Endothelial cell of umbilical vein (primary cell): ENCODE measurements at places on chromosomes 5 and 9. TPM values are rescaled to one million over a fixed set of nuclear protein-coding genes. Genes with fewer than 3 reads are reported as not detected.

Gene CATSPER3
- 0.71 TPM in 1 of 2 replicates, not detected in the other for total RNA-seq

Gene KIF27
- total RNA-seq = 3.2 and 3.5 TPM in 2 replicates

- H3K4me1 ChIP-seq = no peaks in the 10 kb centered on the region
- H3K27ac ChIP-seq = no peak overlapping the region
- no peaks in the 10 kb centered on the region for H3K27me3 ChIP-seq
- no peak for DNase-seq
- H3K36me3 ChIP-seq = peaks cover 3% of the 10 kb centered on the region
Observed at GRCh38 chr9:132894862-132895835, 16.5 kb downstream of the SPACA9 start.

DNA sequence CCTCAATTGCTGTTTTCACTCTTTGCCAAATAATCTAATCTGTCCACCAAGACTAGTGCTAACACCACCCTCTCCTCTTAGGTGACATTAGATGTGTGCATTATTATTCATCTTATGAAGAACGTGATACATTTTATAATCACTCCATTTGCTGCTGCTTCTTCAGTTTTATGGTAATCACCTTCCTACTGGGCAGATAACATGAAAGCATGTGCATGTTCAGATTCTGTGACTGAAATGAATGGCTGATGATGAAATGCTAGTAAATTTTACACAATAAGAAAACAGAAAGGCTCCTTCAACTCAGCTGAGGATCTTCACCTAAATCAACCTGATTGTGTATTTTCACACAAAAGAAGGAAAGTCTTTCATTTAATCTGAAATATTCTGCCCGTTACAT, 577.6 kb downstream of the CSNK1G3 start:
- H3K36me3 ChIP-seq = no peaks in the 10 kb centered on the region
- peaks cover 6% of the 10 kb centered on the region for H3K4me1 ChIP-seq
- DNase-seq = no peak
- H3K27me3 ChIP-seq = no peaks in the 10 kb centered on the region
- H3K4me3 ChIP-seq = no peak overlapping the region

- DNase-seq = peak; percentile 67
- H3K27me3 ChIP-seq = peaks cover 5% of the 10 kb centered on the region
- H3K4me1 ChIP-seq = peaks cover 12% of the 10 kb centered on the region
Observed at GRCh38 chr9:124045076-124045829, 33.7 kb downstream of the LHX2 start.

- peak; percentile 56 for DNase-seq
- peaks cover 12% of the 10 kb centered on the region for H3K27me3 ChIP-seq
- H3K36me3 ChIP-seq = no peaks in the 10 kb centered on the region
- H3K4me1 ChIP-seq = no peaks in the 10 kb centered on the region
- no peak overlapping the region for H3K27ac ChIP-seq
Observed at GRCh38 chr5:6435356-6435755, 13.3 kb upstream of the UBE2QL1 start.

DNA sequence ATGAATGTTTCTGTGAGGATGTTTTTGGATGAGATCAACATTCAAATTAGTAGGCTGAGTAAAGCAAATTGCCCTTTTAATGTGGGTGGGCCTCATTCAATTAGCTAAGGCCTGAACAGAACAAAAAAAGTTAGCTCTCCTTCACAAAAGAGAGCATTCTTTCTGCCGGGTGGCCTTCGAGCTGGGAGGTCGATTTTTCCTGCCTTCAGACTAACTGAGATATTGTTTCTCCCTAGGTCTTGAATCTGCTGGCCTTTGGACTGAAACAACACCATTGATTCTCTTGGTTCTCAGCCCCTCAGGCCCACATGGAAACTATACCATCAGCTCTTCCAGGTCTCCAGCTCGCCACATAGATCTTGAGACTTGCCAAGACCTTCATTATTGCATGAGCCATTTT, 29.1 kb upstream of the FREM1 start:
- H3K36me3 ChIP-seq = no peaks in the 10 kb centered on the region
- no peak overlapping the region for H3K4me3 ChIP-seq
- DNase-seq = no peak
- no peaks in the 10 kb centered on the region for H3K27me3 ChIP-seq
- H3K4me1 ChIP-seq = no peaks in the 10 kb centered on the region

DNA sequence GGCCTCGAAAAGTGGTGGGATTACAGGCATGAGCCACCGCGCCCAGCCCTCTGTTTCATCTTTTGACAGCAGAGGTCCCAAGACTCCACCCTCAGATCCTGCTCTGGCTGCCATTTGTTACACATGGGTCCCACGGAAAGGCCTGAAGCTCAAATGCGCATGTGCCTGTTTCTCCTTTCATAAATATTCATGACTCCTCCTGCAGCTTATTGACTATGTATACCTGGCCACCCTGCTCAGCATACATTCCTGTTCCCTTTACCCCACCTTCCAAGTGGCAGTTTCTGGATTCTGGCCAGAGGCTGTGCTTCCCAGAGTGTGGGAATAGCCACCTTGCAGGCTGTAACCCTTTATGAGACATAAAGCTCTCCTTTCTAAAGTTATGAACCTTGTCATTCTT, 46.5 kb downstream of the AUH start:
- no peaks in the 10 kb centered on the region for H3K4me1 ChIP-seq
- no peaks in the 10 kb centered on the region for H3K36me3 ChIP-seq
- H3K27ac ChIP-seq = no peak overlapping the region
- no peaks in the 10 kb centered on the region for H3K27me3 ChIP-seq

- peak; percentile 26 for DNase-seq
- peaks cover 14% of the 10 kb centered on the region for H3K4me1 ChIP-seq
- no peak overlapping the region for H3K27ac ChIP-seq
- H3K27me3 ChIP-seq = peaks cover 5% of the 10 kb centered on the region
- no peak overlapping the region for H3K4me3 ChIP-seq
Observed at GRCh38 chr5:126506079-126506478, 82.9 kb downstream of the GRAMD2B start.

- no peaks in the 10 kb centered on the region for H3K4me1 ChIP-seq
- H3K27me3 ChIP-seq = no peaks in the 10 kb centered on the region
- no peaks in the 10 kb centered on the region for H3K36me3 ChIP-seq
- no peak overlapping the region for H3K27ac ChIP-seq
- no peak for DNase-seq
Observed at GRCh38 chr5:107330903-107331302, 339.8 kb downstream of the EFNA5 start.

Gene ADAMTSL2
- not detected in 2 replicates for total RNA-seq

DNA sequence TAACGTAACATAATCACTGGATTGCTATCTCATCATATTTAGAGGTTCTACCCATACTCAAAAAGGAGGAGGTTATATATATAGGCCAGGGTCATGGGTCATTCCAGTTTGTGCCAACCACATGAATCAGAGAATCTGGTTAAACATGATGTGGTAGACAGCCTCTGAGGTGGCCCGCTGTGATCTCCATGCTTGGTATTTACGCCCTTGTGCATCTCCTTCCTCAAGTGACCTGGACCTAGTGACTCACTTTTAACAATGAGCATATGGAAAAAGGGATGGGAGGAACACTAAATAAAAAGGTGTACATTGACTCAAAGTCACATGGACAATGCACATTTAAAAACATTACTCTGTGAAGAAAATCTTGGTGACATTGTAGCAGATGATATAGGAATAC, 77.7 kb upstream of the CTNND2 start:
- H3K27me3 ChIP-seq = no peaks in the 10 kb centered on the region
- H3K4me1 ChIP-seq = no peaks in the 10 kb centered on the region
- no peak overlapping the region for H3K4me3 ChIP-seq
- H3K27ac ChIP-seq = no peak overlapping the region

DNA sequence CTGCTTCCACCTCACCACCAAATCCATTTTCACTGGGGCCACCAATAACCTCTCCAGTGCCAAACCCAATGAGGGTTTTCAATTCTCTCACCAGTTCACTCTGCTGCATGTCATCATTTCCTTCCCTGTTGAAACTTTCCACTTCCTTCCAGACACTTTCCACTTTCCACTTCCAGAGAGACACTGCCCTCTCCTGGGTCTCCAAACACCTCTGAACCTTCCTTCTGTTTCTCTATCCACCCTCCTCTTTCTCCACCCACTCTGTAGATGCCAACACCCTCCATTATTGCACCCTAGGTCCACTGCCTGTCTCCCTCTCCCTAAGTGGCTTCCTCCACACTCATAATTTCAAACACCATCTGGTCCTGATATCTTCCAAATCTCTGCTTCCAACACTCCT, 39.6 kb downstream of the PDE6A start:
- no peak overlapping the region for H3K4me3 ChIP-seq
- no peak overlapping the region for H3K27ac ChIP-seq
- H3K27me3 ChIP-seq = peaks cover 2% of the 10 kb centered on the region
- DNase-seq = no peak

GRCh38 chr5:8538821-8539220, 669.9 kb downstream of the MTRR start:
- H3K4me1 ChIP-seq = no peaks in the 10 kb centered on the region
- no peak for DNase-seq
- H3K4me3 ChIP-seq = no peak overlapping the region

Gene NPDC1
- total RNA-seq = 157 and 181 TPM in 2 replicates

- no peak for DNase-seq
- H3K4me3 ChIP-seq = no peak overlapping the region
- no peaks in the 10 kb centered on the region for H3K27me3 ChIP-seq
- no peaks in the 10 kb centered on the region for H3K4me1 ChIP-seq
- no peaks in the 10 kb centered on the region for H3K36me3 ChIP-seq
- no peak overlapping the region for H3K27ac ChIP-seq
Observed at GRCh38 chr5:7493081-7493480, 97.1 kb downstream of the ADCY2 start.
